ENCODE measurements at places on chromosomes 7 and 10.

DNA sequence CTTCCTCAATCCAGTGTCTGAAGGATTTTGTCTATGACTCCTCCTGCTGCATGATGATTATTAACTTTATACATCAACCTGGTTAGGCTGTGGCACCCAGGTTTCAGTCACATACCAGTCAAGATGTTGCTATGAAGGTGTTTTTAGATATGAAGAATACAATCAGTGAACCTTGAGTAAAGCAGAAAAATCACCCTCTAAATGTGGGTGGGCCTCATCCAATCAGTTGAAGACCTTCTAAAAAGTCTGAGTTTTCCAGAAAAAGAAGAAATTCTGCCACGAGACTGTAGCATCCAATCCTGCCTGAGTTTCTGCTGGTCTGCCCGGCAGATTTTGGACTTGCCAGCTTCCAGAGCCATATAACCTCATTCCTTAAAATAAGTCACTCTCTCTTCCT lies 126.1 kb upstream of the FRMD4A start:
- DNase-seq, result no peak

- DNase-seq, result no peak
These were observed 35.0 kb downstream of the PRR15 start for GRCh38 chr7:29598613-29599012.

- DNase-seq, result no peak
These were observed 118.3 kb downstream of the ARID5B start for GRCh38 chr10:62019685-62020359.

DNA sequence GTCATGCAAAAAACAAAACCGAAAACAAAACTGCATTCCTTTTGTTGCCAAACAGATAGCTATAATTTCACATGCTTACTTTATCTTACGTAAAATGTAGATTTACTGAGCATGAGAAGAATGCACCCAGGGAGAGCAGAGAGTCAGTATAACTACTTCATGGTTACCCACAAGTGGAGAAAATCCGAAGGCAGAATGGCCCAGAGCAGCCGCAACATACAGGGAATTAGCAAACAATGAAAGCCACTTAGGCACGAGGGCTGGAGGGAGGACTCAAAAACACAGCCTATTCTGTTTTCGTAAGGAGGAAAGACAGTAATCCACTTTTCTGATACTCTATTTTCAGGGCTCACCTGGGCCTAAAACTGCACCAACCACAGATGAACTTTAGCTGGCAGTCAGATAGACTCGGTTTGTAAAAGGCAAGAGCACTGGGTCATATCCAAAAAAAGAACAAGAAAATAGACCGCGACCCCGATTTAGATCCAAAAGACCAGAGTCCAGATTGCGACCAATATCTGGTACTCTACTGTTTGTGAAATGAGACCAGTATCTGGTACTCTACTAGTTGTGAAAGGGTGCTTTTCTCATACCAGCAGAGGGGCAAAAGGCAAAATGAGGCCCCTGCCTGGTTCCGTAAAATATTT lies 1.3 kb downstream of the ITPRIP start:
- no peak for DNase-seq

GRCh38 chr7:126776498-126776897 lies 476.2 kb downstream of the GRM8 start:
- no peak for DNase-seq

GRCh38 chr7:12422554-12423320 lies 19.1 kb upstream of the VWDE start:
- no peak for DNase-seq

DNA sequence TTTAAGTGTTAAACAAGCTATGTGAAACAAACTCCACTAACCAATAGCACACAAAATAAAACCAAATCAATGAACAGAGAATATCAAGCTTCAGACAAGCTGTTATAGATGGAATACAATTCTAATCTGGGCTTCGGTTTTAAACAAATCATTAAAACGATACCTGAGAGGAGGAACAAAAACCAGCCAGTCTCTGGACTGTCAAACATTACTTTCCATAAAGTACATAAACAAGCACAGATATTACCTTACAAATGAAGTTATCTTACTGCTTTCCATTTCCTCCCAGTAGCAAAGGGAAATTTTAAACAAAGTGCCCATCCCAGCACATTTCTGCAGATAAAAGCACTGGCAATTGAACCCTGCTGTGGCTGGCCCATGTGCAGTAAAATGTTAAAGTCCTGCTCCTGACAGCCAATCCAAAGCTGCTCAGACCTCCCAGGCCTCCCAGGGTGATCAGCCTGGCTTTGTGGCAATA lies 128.0 kb downstream of the NRCAM start:
- no peak for DNase-seq

GRCh38 chr7:151373599-151373998 lies 32.0 kb downstream of the NUB1 start:
- no peak for DNase-seq

GRCh38 chr7:121180436-121181063 lies 148.2 kb upstream of the WNT16 start:
- DNase-seq, result no peak

GRCh38 chr7:17298840-17299482 lies 509 bp downstream of the AHR start:
- DNase-seq, result peak; percentile 25

GRCh38 chr10:128934492-128934891 lies 532.5 kb upstream of the MGMT start:
- DNase-seq, result no peak

DNA sequence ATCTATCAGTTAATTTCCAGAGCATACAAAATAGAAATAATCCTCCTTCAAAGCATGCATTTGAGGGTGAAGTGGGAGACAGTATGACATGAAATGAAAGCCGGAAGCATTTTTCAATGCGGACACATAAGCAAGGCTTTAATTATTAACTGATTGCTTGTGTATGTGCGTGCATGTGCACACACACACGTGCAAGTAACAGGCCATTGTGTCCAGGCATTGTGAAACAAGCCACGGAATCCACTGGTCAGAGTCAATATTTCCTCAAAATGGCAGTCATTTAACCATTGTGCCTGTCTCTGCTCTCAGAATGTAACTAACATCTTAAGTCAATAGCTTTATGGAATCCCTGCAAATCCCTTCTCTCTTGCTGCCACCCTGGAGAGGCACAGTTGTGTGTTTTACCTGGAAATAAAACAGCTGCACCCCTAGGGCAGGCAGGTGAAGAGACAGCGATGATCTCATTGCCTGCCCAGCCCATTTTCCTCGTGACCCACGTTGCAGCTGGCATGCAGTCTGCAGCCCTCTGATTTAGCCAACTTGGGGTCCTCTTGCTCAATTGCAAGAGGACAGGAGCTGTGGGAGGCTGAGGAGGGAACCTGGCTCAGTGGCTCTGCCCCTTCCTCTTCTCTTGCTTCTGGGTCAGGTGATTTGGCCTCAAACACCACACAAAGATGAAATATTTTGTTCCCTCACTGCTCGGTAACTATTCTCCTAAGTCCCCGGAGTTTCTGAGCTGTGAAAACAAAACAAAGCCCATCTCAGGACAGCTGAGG lies 500.9 kb upstream of the ZMIZ1 start:
- no peak for DNase-seq

DNA sequence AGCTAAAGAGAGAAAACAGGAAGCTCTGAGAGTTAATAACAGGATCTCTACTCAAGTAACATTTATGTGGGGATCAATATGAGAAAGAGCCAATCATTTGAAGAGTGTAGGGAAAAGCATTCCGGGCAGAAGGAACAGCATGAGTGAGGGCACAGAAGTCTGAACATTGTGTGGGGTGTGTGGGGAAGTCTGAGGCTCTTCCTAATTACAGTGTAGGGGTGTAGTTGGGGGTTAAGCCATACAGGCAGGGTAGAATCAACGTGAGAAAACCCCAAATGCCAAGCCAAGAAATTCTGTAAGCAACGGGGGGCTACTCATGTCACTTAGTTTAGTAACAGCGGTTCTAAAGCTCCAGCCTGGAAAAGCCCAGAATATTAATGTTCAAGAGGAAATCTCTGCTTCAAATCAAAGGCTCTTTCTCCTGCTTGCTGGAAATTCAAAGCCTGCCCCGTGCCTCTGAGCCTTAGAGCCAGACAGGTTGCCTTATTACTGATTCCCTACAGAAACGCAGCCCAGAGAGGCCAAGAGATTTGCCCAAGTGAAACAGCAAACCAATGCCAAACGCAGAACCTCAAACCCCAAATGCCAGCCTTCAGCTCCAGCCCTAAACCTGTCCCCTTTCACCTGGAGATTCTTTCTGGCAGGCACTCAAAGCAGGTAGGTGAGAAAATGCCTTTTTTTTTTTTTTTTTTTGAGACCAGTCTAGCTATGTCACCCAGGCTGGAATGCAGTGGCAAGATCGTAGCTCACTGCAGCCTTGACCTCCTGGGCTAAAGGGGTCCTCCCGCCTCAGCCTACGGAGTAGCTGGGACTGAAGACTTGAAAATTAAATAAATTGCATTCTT lies 36.1 kb downstream of the DNAJB12 start:
- DNase-seq, result no peak

Data from T-helper 22 cell (primary cell).